ENCODE measurements at places on chromosomes 1 and 21.

DNA sequence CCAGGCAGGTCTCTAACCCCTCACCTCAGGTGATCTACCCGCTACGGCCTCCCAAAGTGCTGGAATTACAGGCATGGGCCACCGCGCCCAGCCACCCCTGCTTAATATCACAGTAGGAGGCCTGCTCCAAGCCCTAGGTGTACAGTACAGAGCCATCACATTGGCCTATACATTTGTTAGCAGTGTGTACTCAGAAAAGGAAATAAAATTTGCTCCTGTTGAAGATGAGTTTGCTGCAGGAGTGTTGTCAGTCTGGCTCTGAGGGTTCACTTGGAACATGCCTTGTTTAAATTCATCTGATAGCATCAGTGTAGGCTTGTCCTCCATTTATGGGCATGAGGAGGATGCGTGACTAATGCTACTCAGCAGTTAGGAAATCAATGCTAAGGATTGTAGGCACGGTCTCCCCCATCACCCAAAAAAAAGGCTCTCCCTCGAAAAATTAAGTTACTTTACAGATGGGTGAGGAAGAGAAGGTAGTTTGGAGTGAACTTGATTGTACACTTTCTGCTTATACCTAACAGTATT lies 4.6 kb upstream of the ENAH start:
- DNase-seq, result no peak

DNA sequence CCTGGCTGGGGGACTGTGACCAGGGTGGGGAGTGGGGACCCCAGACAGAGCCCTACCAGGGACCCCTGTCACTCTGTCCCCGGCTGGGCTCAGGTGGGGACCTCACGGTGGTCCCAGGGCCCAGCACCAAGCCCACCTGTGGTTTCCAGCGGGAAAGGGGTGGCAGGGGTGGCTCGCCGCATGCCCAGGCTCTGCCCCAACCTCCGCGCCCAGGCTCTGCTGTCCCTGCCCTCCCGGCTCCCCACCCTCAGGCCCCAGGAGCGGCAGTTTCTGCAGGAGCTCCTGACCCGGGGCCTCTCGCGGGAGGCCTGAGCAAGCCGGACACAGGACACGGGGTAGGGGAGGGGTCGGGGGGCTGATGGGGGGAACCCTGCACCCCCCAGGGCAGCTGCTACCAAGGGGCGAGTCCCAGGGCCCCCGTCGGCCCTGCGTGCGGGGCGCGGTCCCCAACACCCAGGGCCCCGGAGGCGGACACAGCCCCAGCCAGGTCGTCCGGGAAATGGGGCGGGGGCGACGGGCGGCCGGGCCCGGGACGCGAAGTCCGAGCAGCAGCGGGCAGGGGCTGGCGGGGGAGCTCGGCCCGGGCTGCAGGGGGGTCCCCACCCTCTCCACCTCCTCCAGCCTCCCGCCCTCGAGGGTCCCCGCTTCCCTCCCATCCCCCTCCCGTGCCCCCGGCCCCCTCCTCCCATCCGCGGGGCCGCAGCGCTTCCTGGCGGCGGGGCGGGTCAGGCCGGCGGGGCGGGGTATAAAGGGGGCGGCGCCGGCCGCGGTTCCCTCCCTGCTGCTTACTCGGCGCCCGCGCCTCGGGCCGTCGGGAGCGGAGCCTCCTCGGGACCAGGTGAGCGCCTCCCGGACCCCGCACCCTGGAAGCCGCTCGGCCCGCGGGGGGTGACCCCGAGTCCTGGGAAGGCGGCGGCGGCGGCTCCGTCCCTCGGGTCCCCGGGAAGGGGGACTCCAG lies at the start of gene COL6A2:
COL6A2 (plus strand) TSS at position 777 of the 958 bp plus-strand sequence.
- no peak for DNase-seq

GRCh38 chr21:46472246-46472645 lies 13.6 kb downstream of the DIP2A start:
- DNase-seq, result no peak

GRCh38 chr1:8533124-8533523 lies 215.2 kb downstream of the SLC45A1 start:
- DNase-seq, result no peak

GRCh38 chr1:31801458-31801857 lies 14.4 kb downstream of the SPOCD1 start:
- DNase-seq, result no peak

GRCh38 chr1:240906477-240906876 lies 294.5 kb upstream of the GREM2 start:
- no peak for DNase-seq

GRCh38 chr21:31592963-31593560 lies 66.4 kb upstream of the SOD1 start:
- no peak for DNase-seq

- no peak for DNase-seq
Measured at GRCh38 chr1:211332036-211332616, 5.5 kb downstream of the TRAF5 start.

DNA sequence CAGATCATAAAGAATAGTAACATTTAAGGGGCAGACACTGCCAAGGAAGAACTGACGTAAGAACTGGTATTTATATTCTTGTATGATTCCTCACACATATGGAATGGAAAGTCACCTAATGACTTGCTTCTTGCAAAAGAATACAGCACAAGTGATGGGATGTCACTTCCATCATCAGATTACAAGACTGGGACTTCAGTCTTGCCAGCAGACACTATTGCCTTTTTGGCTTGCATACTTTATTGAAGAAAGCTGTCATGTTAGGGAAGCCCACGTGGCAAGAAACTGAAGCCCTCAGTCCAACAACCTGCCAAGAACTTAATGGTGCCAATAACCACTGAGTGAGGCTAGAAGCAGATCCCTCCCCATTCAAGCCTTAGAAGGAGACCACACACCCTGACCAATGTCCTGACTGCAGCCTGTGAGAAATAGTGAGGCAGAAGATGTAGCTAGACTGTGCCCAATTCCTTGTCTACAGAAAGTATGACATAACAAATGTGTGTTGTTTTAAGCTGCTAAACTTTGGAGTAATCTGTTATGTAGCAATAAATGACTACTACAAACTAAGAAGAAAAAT lies 12.0 kb downstream of the EGLN1 start:
- no peak for DNase-seq

DNA sequence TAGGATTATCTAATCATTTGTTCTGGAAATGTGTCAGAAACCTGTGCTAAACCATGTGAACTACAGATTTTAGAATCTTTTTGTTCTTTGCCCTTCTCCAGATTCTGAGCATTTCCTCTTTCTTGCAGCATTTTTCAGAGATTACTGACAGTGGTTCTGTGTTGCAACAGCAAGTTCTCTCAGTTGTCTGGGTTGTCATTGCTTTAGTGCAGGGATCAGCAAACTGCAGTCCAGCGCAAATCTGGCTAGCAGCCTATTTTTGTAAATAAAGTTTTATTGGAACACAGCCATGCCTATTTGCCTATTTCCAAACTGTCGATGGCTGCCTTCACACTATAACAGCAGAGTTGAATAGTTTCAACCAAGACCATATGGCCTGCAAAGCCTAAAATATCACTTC lies 66.3 kb upstream of the LRRC8D start:
- no peak for DNase-seq

GRCh38 chr1:100400404-100400803 lies 48.1 kb downstream of the CDC14A start:
- DNase-seq, result peak; percentile 17

Data from stimulated activated CD8-positive, alpha-beta memory T cell treated with anti-CD3 and anti-CD28 coated beads, Interleukin-4, amount 100 ng/mL, for 1 hour (primary cell).